Mucosa of gallbladder (tissue), 1 donor: ENCODE measurements at places on chromosomes 6 and 20. TPM values are rescaled to one million over a fixed set of nuclear protein-coding genes. Genes with fewer than 3 reads are reported as not detected.

DCBLD1 gene
- total RNA-seq: 11.7 TPM

DNA sequence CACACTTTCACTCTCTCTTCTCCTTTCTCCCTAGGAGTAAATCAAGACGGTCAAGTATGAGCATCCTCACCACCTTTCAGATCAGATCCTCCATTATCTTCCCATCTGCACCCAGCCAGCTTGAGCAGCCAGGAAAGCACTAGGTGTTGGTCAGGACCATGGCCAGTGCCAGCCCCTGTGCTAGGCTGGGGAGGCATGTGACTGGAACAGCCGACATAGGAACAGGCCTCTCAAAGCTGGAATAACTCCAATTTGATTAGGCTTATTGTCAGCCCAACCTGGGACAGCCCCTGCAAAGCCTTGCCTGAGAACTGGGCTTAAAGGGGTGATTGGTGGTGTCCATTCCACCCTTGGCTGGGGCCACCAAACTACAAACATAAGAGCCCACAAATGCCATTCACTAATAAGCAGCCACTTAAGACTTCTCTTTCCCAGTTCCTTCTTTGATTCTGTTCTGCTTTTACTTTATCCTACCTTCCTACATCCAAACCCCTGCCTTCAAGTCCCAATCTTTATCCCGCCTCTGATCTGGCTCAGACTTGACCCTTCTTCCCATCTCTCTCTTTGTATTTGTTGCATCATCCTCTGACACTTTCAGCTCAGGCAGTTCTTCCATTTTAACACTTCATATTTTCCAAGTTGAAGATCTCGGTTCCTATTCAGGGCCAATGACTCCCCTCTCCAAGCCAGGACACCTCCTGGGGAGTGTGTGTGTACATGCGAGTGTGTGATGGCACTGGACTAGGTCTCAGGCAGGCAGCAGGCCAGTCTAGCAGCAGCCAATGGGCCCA is 4.5 kb upstream of the TREM2 start:
- DNase-seq: no peak

BTN1A1 gene
- not detected for total RNA-seq

PTGIS gene
- 101 TPM for total RNA-seq

MTCH1 gene
- 206 TPM for total RNA-seq

DNA sequence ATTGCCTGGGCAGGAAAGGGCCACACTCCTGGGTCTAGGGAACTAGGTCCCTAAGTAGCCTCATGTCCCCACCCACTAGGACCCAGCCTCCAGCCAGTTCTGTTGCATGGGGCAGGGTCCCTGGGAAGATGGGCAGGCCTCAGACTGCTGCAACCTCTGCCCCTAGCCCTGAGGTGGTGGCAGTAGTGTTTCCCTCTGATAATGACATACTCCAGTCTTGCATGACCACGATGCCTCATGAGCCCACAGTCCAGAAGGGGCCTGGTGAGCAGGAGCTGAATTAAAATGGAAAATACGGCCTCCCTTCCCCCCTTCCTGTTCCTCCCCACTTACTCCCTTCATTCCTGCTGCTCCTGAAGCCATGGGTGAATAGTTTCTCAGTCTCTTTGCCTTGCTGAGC is 36.0 kb upstream of the SCRT2 start:
- no peak for DNase-seq
